ENCODE measurements at places on chromosomes 11 and 22.

GRCh38 chr11:109892321-109892794, 200.8 kb upstream of the ZC3H12C start:
- DNase-seq: no peak

GRCh38 chr11:61625525-61625924, 44.6 kb upstream of the SYT7 start:
- no peak for DNase-seq

DNA sequence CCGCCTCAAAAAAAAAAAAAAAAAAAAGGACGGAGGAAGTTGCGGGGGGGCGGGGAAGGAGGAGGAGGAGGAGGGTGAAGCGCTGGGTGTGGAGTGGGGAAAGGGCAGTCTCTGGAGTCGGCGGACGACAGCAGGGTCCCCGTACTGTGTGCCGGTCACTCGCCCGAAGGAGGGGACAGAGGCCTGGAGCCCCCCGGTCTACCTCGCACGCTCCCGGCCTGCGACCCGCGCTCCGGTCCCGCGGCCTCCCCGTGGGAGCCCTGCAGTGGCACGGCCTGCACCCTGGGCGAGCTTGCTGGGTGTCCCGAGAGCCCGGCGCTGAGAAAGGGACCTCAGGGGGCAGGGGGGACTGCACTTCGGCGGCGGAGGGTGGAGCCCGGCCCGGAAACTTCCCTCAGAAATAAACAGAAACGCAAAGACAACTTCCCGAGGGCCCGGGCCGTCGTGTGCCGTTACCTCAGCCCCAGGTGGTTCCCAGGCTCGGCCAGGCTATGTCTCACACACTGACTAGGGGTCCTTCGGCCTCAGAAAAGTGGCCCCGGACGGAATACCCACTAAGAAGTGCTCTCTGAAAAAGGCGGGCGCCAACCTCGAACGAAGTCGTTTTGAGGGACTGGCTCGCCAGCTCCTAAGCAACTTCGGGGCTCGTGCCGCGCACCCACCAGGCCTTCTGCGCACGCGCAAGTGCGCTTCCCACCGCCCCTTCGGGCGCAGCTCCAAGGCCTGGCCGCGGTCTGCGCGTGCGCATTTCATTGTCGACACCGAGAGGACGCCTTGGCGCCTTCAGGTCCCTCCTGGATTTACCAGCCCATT, at the start of gene MAJIN:
Gene MAJIN (minus strand): TSS at position 688 of the 813 bp plus-strand sequence. CDS start 12,703 bp downstream, outside the sequence.
- peak; percentile 92 for DNase-seq

DNA sequence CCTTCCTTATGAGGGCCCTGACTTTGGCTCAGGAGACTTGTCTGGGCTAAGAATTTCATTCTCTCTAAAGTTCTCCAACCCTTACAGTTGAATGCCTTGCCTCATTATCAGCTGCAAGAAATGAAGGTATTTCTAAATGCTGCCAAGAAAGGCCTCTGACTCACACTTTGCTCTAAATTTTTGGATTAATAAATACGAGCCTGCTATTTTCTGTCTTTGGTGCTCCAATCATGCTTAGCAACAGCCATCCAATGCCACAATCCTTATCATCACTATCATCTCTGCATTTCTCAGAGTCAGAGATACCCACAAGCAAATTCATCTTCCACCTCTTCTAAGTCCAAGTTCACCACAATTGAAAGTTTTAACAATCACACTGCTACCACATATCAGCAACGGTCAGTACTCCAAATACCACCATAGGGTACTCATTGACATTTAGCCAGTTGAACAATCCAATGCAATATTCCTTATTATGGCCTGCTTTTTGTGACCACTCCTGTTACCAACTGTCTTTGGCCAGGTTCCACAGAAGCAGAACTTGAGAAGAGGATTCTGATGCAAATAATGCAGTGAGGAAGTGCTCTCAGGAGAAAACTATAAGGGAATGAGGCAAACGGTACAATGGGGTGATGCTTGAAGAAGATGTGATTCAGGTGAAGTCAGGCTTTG, 5.7 kb downstream of the PATE2 start:
- DNase-seq: no peak

GRCh38 chr22:24410110-24410856, 17.1 kb upstream of the ADORA2A start:
- no peak for DNase-seq

DNA sequence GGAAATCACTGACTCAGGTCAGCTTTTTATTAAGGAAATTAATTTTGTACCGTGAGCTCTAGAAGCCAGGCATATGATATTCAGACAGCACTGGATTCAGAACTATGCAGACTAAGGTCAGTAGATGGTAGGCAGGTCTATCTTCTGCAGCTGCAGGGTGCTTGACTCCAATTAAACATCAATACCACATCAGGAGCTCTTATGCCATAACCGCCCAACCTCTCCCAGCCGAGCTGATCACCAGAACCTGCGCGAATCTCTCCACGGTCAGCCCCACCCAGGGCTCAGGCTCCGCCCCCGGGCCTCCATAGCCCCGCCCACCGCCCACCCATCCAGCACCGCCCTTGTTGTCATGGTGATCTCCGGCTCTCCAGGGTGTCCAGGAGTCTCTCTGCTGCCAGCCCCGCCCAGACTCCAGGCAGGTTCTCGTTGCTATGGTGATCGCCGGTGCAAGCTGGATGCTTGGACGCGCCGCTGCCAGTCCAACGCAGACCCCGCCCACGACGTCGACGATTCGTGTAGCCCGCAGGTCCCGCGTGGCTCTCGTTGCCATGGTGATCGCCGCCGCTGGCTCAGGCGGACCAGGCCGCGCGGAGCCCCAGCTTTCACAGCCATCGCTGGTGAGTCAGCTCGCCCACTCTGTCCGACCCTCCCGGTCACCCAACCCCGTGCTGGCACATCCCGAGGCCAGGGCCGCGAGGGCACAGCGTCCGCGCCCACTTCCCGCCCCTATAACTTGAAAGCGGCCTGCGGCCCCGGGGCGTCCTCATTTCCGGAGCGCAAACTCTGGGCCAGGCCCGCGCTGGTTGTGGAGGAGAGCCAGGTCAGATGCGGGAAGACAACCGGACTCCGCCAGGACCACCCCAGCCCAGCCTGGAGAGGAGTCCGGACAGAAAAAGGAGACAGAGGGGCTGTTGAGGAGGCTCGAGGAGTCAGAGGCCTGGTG, at the start of gene RAB36:
Gene RAB36 (plus strand): TSS at position 546 of the 946 bp plus-strand sequence. CDS start 1,140 bp downstream, outside the sequence.
- peak; percentile 97 for DNase-seq

- DNase-seq: no peak
Measured at GRCh38 chr11:71331631-71332030, 79.3 kb upstream of the SHANK2 start.

DNA sequence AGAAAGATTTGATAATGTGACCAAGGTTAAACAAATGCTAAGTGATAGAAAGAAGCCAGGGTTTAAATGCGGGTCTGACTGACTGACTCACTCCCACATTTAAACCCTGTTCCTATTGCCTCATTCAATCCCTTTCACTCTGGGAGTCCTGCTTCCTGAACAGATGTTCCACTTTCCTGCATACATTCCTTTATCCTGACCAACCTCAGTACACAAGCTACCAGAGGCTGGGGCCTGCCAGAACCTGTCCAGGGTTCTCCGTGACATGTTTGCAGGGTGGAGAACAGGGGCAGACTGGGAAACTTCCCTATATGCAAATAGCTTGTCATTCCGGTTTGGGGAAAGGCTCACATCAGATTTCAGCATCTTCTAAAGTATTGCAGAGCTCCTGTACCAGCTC, 3.0 kb upstream of the ANKK1 start:
- DNase-seq: peak; percentile 79

DNA sequence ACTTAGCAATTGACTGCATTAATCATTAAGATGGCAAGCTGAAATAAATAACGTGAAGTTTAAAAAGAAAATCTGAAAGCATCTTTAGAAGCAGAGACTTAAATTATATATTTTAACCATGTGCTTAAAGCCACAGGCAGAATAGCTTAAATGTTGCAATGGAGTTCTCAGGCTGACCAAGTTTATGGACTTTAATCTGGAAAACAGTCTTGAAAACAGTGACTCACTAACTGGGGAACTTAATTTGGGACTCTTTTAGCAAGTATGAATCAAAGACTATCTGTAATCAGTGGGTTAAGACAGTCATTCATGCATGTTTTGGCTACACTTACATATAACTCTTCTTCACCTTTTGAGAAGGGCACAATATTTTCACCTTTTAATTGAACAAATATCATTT, 12.6 kb upstream of the GLYATL1 start:
- DNase-seq: no peak

DNA sequence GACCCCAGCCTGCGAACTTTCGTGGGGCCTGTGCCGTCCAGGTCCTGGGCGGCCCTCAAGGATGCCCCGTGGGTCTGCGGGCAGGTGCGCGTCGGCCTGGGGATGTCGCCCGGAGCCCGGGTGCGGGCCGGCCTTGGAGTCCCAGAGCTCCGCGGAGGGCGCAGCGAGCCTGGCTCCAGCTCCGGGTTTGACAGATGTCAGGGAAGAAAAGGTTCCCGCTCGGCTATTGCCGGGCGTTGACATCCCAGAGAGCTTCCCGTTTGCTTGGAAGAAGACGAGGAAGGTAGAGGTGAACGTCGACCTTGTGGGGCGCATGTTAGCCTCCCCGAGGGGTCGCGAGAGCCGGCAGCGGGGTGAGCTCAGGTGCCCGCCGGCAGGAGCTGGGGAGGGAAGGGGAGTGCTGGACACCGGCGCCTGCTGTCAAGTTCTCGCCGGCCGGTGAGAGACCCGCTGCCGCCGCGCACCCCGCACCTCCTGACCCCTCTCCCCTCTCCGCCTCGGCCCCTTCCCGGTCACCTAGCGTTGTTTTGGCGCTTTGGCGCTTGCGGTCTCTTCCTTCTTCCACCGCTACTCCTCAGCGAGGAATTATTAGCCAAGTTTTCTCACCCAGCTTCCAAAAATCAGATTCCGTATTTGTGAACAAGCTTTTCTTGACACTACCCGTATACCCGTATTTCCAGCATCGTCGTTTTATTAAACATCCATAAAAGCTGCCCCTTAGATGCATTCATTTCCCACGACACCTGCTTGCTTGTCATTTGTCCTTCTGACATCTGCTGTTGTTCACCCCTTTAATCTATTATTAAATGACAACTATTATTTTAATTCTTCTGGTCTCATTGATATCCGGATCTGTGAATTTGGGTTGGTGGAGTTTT, 1.3 kb downstream of the BMAL1 start:
- no peak for DNase-seq

DNA sequence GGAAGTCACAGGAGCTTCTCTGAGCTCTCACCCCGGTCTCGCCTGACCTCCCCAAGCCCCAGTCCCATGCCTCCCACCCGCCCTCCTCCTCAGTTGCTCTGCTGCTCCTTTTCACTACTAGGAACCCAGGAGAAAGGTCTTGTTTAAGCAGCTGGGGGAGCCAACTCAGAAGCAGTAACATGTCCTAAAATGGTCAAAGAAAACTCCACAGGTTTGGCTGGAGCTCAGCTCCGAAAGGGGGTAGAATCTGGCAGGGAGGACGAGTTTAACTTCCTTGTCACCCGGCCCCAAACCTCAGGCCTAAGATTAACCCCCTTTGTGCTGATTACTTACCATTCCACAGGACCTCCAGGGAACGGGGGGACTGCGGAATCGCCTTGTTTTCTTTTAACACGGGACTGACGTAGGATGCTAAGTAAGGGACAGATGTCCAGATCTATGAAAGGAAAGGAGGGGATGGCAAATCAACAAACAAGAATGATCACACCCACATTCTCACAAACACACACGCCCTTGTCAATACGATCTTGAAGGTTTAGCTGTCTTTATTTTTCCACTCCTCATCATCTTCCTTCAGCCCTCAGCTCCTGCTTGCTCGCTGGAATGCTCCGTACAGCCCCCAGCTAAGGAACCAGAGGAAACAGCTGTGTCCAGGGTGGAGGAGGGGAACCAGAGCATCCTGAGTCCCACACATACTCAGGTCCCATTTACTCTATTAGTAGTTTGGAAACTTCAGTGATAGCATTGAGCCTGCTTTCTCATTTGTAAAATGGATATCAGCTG, 13.5 kb downstream of the PCSK7 start:
- DNase-seq: peak; percentile 48

GRCh38 chr11:2816941-2817421, 68.6 kb downstream of the CDKN1C start:
- peak; percentile 75 for DNase-seq

DNA sequence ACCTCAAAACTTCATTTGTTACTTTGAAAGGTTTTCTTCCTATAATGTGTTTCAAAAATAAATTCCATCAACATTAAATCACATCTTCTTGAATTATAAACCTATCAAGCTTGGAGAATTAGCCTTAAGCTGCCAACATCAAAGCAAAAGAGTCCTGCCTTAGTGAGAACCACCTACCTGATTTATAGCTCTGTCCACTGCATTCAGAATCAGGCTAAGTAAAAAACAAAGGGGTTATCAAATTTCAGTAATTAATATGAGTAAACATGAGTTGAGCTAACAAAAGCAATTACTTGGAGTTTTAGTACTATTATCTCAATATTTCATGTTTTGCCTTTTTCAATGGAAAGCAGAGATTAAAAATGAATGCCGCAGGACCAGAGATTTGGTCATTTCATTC, 73.9 kb downstream of the CADM1 start:
- DNase-seq: no peak

DNA sequence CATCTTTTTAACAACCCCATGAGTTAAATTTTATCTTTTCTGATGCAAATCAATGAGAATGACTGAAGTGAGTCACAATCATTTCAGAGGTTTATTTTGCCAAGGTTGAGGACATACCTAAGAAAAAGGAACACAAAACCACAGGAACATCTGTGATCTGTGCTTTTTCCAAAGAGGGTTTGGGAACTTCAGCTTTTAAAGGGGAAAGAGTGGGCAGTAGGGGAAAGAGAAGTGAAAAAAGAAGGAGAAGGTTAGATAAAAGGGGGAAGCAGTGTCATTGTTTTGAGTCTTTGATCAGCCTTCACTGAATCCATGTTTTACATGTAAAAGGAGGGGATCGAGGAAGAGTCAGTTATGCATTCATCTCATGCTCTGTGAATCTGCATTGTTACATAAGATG, 45.3 kb upstream of the SPON1 start:
- DNase-seq: no peak

DNA sequence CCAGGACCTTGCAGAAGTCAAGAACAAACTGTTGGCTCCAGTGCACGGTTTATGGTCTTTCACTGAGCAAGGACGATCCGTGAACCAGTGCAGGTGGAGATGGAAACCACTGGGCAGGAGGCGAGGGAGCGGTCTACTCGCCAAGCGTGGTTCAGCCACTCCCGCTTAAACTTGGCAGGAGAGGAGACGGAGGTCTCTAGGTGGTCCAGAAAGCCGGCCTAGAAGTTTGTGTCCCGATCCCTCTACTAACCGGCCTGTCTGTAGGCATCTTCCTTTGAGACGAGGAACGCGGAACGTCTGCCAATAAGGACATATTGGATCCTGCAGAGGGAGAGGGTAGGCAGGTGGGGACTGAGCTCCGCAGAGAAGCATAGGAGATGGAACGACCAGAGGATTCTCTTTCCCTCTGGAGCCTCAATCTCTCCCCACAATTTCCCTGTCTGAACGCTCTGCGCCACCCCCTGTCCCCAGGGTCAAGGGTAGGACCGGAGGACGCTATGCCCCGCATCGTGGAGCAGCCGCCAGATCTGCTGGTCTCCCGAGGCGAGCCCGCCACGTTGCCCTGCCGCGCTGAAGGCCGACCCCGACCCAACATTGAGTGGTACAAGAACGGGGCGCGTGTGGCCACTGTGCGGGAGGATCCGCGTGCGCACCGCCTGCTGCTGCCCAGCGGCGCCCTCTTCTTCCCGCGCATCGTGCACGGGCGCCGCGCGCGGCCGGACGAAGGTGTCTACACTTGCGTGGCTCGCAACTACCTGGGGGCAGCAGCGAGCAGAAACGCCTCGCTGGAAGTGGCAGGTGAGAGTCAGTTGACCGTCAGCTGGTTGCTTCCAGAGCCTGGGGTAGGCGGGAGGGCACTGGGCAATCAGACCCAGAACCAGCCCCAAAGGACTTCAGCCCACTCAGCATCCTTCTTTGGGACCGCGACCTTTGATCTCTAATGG, 3.4 kb downstream of the ROBO3 start:
- no peak for DNase-seq
